ENCODE measurements at places on chromosomes 1 and 21. TPM values are rescaled to one million over a fixed set of nuclear protein-coding genes. Genes with fewer than 3 reads are reported as not detected.

- no peak for DNase-seq
Measured at GRCh38 chr1:37174876-37175275, 140.6 kb upstream of the GRIK3 start.

GRCh38 chr1:78091886-78092285 lies 46.1 kb downstream of the GIPC2 start:
- DNase-seq = no peak

GRCh38 chr1:235017191-235017590 lies 111.4 kb downstream of the TOMM20 start:
- DNase-seq = no peak

GRCh38 chr1:94641990-94642389 lies 100.4 kb upstream of the F3 start:
- DNase-seq = no peak

DNA sequence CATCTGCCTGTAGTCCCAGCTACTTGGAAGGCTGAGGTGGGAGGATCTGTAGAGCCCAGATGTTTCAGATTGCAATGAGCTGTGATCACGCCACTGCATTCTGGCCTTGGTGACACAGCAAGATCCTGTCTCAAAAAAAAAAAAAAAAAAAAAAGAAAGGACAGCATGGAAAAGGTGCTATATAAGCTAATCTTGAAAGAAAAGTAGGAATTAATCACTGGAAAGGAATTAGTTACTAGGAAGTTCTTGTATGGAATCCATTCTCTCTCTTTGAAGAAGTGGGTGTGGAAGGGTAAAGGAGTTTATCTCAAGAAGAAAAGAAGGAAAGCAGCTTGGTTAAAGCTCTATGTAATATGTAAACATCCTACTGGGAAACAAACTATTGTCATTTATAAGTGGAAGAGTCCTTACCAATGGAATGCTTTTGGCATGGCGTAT lies 339.2 kb downstream of the DPYD start:
- DNase-seq = no peak

DNA sequence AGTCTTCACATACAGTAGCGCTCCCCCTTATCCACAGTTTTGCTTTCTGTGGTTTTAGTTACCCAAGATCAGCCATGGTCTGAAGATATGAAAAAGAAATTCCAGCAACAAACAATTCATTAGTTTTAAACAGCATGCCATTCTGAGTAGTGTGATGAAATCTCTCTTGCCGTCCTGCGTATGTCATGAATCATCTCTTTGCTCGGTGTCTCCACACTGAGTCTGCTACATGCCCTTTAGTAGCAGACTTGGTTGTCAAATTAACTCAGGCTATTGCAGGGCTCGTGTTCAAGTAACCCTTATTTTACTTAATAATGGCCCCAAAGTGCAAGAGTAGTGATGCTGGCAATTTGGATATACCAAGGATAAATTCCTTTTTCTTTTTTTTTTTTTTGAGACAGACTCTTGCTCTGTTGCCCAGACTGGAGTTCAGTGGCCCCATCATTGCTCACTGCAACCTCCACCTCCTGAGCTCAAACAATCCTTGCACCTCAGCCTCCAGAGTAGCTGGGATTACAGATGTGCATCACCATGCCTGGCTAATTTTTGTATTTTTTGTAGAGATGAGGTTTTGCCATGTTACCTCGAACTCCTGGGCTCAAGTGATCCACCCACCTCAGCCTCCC lies 22.6 kb downstream of the PHACTR4 start:
- no peak for DNase-seq

GRCh38 chr1:42380586-42381279 lies at the start of gene RIMKLA:
Gene RIMKLA, plus strand, starts transcription at chr1:42380792. Its CDS starts 143 bp downstream, at chr1:42380935.
- no peak for DNase-seq

DNA sequence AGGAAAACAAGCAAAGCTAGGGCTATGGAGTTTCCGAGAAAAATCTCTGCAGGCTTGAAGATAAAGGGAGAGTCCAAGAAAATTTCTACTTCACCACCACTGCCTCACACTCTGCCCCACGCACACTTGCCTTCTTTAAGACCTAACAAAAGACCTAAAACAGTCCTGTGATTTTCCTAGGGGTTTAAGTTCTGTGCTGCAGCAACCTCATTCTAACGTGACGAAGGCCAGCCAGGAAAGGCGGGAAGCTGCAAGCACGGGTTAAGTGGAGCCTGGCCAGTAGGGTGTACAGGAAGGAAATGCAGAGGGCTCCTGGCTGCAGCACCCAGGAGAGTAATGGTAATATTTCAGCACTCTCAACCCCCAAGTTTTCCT lies 1.5 kb downstream of the SPATA6 start:
- DNase-seq = no peak

DNA sequence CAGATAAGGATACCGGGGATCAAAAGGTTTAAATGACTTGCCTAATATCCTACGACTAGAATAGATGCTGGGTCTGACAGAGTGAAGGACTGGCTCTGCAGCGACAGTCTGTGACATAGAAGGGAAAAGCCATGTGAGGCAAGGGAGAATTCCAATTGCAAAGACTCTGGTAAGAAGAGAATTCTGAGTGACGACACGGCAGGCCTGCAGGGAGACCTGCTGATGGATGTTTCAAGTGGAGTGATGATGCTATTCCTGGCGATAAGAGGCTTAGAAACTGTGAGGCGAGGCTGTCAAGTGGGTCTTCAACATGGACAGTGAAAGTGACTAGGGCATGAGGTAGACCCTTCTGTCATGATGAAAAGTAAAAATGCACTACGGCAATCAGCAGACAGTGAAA lies 176.6 kb upstream of the PBX1 start:
- no peak for DNase-seq

DNA sequence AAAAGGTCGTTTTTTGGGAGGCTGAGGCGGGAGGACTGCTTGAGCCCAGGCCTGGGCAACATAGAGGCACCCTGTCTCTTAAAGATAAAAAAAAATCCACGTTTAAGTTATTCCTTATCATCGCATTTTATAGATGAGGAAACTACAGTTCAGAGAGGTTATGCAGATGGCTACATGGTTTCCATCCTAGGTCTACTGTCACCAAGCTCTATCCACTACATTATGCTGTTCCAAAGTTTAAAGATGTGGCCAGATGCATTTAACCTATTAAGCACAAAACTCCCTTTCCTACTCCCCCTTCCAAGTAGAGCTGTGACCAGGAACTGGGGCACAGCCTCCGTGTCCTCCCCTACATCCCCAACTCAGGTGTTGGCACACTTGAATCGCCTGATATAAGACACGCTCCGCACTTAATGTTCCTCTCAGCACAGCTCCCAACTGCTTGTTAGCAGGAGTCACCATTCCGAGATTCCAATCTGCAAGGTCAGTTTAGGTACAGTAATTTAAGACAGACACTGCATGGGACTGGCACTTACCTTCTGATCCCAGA lies 1.3 kb downstream of the TAF5L start:
- DNase-seq = peak; percentile 0

GRCh38 chr21:38377165-38378088 lies 120.6 kb downstream of the KCNJ15 start:
- DNase-seq = no peak

- no peak for DNase-seq
Measured at GRCh38 chr1:156336242-156336641, 1.9 kb downstream of the CCT3 start.

DNA sequence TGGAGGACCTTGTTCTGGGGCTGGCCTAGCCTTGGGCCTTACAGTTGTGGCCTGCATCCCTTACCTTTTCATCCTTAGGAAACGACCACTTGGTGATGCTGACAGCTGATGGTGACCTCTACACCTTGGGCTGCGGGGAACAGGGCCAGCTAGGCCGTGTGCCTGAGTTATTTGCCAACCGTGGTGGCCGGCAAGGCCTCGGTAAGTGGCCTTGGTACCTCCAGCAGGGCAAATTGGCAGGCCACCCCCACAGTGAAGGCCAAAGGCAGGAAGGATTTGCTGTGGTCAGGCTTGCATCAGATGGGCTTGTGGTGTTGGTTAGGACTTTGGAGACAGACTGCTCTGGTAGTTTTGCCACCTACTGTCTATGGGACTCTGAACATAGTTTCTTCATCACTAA lies 17.7 kb upstream of the TRNAU1AP start:
- no peak for DNase-seq

DNA sequence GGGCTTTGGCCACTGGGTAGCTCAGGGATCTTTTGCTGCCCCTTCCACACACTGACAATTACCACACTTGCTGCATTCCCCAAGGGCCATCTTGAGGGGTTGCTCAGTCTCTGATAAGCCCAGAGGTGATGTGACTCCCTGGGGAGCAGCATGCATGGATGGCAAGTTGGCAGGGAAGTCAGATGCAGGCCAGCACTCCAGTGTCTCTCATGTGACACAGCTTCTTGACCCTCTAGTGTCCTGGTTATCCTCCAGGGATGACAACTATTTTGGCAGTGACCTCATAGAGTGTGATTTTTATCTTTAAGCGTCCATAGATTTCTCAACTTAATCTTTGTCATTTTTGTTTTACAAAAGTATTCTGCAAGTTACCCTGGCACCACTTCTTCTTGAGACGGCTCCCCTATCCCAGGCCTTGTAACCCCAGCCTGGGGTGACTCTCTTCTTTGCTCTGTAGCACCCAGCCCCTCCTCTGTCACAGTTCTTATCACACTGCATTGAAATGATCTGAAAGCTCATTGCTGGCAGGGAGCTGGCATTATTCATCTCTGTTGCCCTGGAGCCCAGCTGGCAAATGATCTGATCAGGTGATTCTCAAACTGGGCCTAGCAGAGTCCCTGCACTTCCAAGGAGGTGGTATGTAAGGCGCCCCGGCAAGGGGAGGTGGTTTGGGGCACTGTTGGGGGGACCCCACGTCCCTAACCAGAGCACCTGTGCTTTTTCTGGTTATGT lies 72.6 kb downstream of the TENT5C start:
- DNase-seq = no peak

- no peak for DNase-seq
Measured at GRCh38 chr1:88774151-88774556, 90.1 kb downstream of the PKN2 start.

DNA sequence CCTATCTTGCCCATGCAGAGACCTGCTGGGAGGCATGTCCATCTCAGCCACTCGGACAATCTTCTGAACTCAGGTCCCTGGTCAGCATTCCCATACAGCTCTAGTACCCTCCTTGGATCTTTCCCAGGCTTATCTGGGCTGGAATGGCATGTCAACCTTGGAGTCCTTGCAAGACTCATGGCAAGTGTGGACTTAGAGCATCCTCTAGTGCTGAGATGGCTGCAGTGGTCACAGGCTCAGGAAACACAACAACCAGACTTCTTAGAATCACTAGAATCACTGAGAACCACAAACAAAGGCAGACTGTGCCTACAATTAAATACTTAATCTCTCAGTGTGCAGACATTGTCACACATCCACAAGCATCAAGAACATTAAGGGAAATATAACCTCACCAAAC lies 73.1 kb upstream of the TSHB start:
- no peak for DNase-seq

GRCh38 chr1:174761335-174761734 lies 238.4 kb upstream of the CACYBP start:
- DNase-seq = no peak

- DNase-seq = no peak
Measured at GRCh38 chr1:78370779-78371482, 119.8 kb upstream of the PTGFR start.

- DNase-seq = no peak
Measured at GRCh38 chr1:112638110-112638428, 18.4 kb downstream of the CAPZA1 start.

- no peak for DNase-seq
Measured at GRCh38 chr21:25149022-25149421, 458.3 kb downstream of the MRPL39 start.

- DNase-seq = no peak
Measured at GRCh38 chr1:164452549-164452948, 106.4 kb upstream of the PBX1 start.

RHD gene
- 0.57 TPM for polyA plus RNA-seq

MIXL1 gene
- 0.22 TPM for polyA plus RNA-seq

BGLAP gene
- 7.4 TPM for polyA plus RNA-seq

FAM3B gene
- 32.7 TPM for polyA plus RNA-seq

COL11A1 gene
- 3.8 TPM for polyA plus RNA-seq

KRTAP26-1 gene
- polyA plus RNA-seq = not detected

ESRRG gene
- 1.9 TPM for polyA plus RNA-seq

PROX1 gene
- 2.4 TPM for polyA plus RNA-seq

DTL gene
- polyA plus RNA-seq = 20.9 TPM

CD48 gene
- polyA plus RNA-seq = 1.4 TPM

TRAF3IP3 gene
- 1.1 TPM for polyA plus RNA-seq

WDTC1 gene
- 38.4 TPM for polyA plus RNA-seq

SLAMF6 gene
- 0.21 TPM for polyA plus RNA-seq

SASS6 gene
- polyA plus RNA-seq = 6.4 TPM

GJB3 gene
- 0.19 TPM for polyA plus RNA-seq

PTPN22 gene
- polyA plus RNA-seq = 0.75 TPM

TMPRSS2 gene
- 42.0 TPM for polyA plus RNA-seq
